HFF-Myc (cell line): ENCODE measurements at places on chromosomes 16 and 17.

DNA sequence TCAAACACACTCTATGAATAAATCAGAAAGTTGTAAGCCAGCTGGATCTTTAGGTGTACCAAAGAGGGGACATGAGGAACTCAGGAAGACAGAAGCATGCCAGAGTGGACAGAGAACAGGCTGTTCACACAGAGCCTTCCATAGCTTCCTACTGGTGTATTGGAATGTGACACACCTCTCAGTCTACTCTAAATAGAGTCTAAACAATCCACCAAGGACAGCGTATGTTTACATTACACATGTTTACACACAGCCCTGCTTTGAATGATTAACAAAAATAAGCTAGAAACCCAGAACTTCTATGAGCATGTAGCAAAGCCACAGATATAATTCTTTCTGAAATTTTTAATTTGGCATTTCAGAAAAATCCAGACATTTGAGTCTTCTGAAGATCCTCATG is 1279.0 kb upstream of the CDH8 start:
- no peak for DNase-seq

- DNase-seq = no peak
Observed at GRCh38 chr16:4682084-4682591, 11.2 kb upstream of the NUDT16L1 start.

- no peak for DNase-seq
Observed at GRCh38 chr17:16934836-16935235, 37.1 kb downstream of the TNFRSF13B start.

DNA sequence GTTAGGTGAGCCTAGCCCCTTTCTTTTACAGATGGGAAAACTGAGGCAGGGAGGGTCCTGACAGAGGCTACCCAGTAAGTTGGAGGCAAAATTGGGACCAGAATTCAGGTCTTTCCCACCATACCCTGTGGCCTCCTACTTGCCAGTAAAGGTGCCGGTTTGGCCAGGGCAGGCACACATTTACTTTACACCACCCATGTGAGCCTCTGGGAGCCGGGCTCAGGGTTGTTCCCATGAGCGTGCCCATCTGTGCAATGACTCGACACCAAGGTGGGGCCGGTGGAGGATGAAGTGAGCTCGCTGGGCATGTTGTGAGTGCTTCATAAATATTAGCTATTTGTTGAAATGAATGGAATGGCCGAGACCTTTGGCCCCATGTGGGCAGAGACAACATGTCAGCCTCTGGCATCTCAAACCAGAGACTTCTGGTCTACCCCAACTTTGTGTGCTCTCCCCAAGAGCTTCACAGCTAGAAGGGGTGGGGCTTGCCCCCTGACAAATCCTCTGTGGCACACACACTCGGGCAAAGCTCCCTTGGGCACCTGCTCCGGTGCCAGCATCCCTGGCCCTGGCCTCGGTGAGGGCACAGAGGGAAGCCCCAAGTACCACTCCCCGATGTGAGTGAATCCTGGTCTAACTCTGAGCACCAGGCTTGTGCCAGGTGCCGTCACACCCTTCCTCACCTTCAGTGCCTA is 60.1 kb downstream of the SRCIN1 start:
- DNase-seq = no peak

DNA sequence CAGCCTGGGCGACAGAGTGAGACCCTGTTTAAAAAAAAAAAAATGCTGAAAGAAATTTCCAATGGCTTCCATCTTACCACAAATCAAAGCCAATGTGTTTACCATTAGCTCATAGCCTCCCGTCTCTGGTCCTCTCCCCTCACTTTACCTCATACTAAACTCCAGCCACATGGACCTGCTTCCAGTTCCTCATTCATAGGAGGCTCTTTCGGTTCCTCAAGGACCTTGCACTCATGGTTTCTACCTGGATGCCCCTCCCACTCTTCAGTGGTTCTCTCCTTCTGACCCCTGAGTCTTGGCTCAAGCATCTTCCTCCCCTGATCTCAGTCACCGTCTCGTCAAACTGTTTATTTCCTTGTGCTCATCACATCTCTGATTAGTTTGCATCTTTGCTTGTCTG is 3.8 kb upstream of the DEF8 start:
- no peak for DNase-seq

DNA sequence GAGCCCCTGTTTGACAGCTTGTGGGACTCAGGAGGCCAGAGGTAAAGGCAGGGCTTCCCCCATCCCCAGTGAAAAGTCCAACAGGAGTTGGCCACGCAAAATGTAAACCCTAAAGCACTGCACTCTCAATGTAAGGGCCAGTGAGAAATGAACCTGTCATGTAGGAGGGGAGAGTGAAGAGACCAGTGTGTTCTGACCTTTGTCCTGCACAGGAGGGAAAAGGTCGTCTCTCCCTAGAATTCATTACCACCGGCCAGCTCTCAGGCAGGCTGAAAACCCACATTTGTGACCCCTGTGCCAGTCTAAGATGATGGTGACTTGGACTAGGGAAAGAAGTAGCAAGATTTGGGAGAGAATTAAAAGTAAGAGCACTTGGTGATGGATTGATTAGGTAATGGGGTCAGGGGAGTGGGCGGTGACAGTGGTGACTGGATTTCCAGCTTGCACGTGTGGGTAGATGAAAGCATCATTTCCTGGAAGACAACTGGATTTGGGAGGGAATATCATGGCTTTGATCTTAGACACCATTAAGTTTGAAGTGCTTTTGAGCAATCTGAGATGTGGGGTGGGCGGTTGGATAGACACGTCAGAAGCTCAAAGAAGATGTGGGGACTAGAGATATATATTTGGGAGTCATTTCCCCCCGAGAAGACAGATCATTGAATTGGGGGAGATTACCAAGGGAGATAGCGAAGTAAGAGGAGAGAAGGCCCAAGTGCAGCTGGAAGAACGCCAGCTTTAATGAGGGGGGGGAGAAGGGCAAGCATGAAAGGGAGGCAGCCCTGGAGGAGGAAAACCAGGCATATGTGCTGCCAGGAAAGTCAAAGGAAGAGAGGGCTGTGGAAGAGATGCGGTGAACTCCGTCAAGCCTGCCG is 119.5 kb downstream of the NTN1 start:
- no peak for DNase-seq
